ENCODE measurements at places on chromosomes 7 and 10.

- DNase-seq: no peak
Measured at GRCh38 chr10:44647877-44648542, 263.1 kb upstream of the CXCL12 start.

- no peak for DNase-seq
Measured at GRCh38 chr7:116071629-116072028, 41.1 kb upstream of the TFEC start.

DNA sequence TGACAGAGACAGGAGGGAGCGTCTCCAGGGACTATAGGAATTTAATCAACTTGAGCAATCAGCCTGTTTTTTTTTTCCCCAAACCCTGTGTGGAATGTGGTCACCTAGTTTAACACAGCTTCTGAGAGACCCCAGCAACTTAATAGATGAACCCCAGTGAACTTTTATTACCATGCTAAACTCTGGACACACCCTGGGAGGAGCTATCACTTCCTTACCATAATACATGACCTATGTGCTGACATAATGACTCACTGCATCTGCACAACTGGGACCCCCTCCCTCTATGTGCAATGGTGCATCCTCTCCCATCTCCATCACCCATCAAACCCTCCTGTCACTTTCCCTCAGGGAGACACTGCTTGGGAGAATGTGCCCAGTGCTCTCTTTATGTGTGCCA is 83.7 kb downstream of the EPC1 start:
- DNase-seq: no peak

- no peak for DNase-seq
Measured at GRCh38 chr7:87866089-87866488, 10.1 kb downstream of the SLC25A40 start.

- DNase-seq: no peak
Measured at GRCh38 chr10:51666456-51666855, 32.9 kb downstream of the CSTF2T start.

GRCh38 chr10:66639371-66639770 is 286.5 kb upstream of the LRRTM3 start:
- DNase-seq: no peak

GRCh38 chr7:29469281-29469680 is 94.4 kb upstream of the PRR15 start:
- no peak for DNase-seq

DNA sequence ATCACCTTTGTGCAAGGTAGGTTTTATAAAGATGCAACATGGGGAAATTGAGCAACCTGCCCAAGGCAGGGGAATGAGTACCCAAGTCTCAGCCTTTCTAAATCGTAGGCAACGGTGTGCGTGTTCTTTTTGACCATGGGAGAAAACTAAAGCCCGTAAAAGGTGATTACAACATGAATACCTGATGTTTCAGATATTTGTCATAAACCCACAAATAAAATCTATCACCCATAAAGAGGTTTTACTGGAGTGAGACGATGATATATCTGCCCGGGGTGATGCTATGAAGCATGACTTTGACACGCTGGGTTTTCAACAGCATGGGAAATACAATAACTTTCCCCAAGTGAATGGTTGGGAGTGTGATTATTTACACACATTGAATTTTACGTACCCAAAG is 406.3 kb upstream of the KLF6 start:
- DNase-seq: no peak

DNA sequence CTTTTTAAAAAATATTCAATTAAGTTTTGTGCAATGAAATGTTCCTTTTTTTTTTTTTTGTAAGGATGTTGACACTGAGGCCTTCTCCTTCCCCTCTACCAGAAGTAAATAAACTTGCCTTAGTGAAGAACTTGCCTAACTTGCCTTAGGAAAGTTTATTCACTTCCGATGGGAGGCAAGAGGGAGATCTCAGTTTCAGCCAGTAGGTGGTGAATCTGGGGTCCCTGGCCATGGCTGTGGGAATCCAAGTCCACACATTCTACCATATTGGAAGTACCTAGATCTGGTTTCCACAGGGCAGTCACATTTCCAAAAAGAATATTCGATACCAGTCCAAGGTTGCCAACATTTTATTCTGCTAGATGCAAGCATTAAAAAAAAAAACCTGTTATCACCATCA is 270.9 kb downstream of the CCSER2 start:
- DNase-seq: no peak

DNA sequence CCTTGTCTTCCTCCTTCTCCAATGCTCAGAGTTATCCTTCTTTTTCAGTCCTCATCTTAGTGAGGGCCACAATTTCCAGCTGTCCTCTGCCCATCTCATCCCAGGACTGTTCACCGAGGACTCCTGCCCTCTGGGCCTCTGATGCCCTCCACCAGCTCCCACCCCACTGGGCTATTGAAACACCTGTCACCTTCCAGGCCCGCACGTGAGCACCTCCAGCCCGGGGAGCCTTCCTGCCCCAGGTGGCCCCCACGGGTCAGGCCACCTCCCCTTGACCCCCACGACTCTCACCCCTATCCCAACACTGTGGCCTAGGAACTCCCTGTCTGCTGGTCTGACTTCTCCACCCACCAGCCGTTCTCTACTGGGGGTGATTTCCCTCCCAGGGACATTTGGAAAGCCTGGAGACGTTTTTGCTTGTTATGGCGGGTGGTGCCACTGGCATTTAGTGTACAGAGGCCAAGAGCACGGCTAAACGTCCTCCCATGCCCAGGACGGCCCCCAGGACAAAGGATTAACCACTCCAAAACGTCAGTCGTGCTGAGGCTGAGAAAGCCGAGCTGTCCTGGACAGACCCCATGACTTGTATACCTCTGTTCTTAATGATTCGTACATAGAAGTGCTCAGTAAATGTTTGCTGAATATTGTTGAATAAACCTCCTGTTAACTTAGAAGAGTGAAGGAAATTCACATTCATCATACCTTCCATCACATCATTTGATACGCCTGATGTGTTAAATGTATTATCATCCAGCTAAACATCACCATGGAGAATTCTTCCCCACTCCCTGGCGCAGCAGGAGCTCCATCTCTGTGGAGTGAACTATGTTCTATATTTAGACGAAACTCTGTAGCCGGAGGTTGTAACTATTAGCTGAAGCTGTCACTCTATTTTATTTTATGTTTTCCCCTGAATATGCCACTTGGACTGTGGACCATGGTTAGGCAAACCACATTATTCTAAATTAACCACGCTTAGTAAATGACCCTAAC is 270.1 kb upstream of the SHH start:
- no peak for DNase-seq

GRCh38 chr10:70137927-70138883 is 5.6 kb upstream of the AIFM2 start:
- no peak for DNase-seq

GRCh38 chr10:56844978-56845529 is 484.0 kb upstream of the ZWINT start:
- DNase-seq: no peak

GRCh38 chr10:51524041-51524440 is 175.4 kb downstream of the CSTF2T start:
- DNase-seq: no peak

DNA sequence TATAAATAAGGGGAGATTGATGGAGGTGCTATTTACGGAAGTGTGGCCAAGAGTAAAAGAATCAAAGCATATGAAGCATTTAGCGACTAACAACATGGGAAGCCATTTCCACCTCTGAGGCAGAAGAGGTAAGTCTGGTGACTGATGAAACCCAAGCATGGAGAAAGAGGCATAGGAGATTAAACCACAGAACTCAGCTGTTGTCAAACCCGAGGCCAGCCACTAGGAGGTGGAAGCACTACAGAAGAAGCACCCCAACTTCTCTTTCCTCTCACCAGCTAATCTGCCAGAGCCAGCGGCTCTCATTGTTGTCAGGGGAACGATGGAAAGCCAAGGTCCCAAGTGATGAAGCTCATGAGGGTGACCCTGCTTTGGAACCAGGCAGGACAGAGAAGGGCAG is 19.6 kb upstream of the CNTNAP2 start:
- no peak for DNase-seq

DNA sequence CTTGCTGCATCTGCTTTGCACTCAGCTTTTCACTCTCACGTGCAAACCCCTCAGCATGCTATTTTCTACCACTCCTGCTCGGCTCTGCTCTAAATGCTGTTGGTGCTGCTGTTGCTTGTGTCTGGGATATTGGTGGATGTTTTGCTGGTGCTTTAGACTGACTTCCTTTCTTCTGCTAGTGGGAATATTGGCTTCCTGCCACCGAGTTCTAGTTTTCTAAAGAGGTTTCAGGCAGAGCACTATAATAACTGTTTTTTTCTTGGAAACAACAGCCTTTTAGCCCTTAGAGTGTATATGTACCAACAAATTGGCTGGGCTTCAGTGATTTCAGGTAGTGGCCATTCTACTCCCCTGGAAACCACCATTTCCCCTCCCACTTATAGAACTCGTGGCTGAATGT is 27.8 kb downstream of the TMEM236 start:
- DNase-seq: no peak

- no peak for DNase-seq
Measured at GRCh38 chr7:24843821-24844434, 86.7 kb upstream of the GSDME start.

DNA sequence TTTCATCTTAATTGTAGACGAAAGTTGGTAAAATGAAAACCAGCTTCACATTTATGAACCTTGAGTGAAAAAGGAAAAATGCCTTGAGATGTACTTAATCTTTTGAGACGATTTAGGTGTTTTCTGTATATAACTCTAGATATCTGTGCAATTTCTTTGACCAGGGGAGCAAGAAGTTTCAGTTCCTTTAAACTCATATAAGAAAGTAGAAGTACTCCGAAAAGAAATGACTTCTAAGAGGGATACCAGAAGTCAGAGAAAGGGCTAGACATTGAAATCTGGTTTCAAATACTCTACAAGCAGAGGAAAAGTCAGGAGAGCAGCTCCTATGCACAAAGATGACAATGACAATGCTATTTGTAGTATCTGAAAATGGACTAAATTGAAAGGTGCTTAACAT is 303.7 kb downstream of the BAMBI start:
- DNase-seq: no peak

GRCh38 chr7:81627536-81628287 is 142.1 kb downstream of the HGF start:
- no peak for DNase-seq

DNA sequence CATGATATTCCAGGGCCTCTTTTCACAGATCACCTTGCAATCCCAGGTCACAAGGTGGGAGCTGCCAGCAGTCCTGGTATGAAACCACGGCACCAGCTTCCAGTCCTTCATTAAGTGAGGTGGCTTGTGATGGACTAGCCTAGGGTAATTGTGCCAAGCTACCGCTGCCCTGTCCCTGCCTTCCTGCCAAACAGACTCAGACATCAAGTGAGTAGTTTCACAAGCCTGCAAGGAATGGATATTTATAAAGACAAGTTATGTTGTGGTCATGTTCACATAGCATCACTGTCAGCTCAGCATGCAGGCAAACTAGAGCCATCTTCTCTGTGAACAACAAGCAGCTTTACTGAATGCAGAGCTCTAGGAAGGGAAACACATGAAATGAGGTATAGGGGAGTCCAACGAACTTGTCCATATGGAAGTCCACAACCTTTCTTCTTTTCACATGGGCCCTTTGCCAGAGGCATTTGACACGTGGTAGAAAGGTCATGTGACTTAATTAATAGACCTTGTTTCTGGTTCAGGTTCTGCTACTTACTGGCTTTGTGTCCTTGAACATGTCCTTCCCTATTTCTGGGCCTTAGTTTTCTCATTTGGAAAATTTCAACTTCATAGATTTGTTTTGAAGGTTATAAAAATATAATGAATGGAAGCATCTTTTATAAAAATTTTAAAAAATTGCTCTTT is 1061.2 kb downstream of the KCNMA1 start:
- no peak for DNase-seq

GRCh38 chr7:37433166-37433565 is 15.5 kb downstream of the ELMO1 start:
- no peak for DNase-seq

DNA sequence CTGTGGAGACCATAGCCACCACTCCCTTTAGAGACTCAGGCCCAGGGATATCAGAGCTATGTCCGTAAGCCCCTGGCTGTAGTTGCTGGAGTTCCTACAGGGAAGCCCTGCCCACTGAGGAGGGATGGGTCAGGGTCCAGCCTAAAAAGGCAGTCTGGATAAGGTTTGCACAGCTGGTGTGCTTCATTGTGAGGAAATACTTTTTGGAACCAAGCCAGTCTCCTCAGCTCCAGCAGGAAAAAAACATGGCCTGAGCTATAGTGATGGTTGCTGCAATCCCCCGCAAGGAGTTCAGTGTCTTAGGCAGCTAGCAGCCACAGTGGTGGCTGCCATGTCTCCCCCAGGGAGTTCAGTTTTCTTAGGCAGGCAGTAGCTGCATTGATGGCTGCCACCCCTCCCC is 52.6 kb upstream of the CYP2C8 start:
- DNase-seq: no peak

- DNase-seq: no peak
Measured at GRCh38 chr10:63611078-63611477, 89.9 kb downstream of the REEP3 start.

GRCh38 chr10:99551616-99552015 is 18.9 kb downstream of the NKX2-3 start:
- no peak for DNase-seq

DNA sequence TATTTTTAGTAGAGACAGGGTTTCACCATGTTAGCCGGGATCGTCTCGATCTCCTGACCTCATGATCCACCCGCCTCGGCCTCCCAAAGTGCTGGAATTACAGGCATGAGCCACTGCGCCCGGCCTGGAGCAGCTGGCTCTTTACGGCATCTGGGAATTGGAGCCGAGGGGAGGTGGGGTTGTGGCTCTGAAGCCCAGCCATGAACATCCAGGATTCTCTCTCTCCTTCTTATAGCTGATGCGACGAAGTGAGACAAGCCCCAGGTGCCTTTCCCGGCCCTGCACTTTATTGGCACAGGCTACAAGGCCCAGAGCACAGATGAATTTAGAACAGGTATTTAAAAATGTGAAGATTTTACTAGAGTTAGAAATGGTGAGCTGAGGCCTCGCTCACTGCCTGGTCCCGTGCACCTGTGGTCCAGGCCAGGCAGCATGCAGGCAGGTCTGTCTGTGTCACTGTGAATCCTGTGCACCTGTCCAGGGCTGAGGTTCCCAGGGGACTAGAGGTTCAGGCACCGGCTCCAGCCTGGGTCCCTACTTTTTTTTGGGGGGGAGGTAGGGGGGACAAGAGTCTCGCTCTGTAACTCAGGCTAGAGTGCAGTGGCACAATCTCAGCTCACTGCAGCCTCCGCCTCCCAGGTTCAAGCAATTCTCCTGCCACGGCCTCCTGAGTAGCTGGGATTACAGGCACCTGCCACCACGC is 379.7 kb upstream of the FOXK1 start:
- DNase-seq: no peak

- no peak for DNase-seq
Measured at GRCh38 chr10:35058134-35058533, 32.0 kb downstream of the CUL2 start.

DNA sequence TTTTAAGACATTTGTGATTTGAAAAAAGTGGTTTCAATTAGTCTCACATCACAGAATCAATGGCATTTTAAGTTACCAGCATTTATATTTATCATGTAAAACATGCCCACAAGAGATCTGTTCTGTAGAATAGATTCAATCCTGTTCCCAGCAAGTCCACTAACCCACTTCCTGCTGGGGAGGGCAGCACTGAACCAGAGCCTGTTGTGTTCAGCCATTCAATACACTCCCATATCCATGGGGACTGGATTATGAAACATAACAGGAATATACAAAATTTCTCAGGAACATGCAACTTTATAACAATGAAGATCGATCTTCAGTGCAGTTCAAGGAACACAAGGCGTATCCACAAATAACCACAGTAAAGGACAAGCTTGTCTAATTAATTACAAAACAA is 24.4 kb upstream of the ANK3 start:
- no peak for DNase-seq

GRCh38 chr10:50951365-50951764 is 65.9 kb upstream of the A1CF start:
- DNase-seq: no peak
